ENCODE measurements at places on chromosomes 16 and 17.

DNA sequence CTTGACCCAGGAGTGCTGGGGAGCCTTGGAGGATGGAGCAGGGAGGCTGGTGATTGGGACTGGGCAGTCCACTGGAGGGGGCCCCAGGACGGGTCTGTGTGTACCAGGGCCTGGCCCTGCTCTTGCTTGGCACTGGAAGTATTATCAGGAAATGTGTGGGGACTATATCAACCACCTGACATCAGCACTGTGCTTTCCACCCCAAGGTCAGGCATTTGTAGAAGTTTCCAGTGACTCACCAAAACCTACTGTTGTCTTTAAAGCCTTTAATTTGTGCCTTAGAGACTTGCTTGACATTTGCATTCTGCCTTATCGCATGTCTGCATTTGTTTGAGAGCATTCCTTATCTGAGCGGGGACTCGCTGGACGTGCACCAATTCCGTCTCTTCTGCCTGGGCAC lies 323.1 kb downstream of the FOXL1 start:
- no peak for DNase-seq

DNA sequence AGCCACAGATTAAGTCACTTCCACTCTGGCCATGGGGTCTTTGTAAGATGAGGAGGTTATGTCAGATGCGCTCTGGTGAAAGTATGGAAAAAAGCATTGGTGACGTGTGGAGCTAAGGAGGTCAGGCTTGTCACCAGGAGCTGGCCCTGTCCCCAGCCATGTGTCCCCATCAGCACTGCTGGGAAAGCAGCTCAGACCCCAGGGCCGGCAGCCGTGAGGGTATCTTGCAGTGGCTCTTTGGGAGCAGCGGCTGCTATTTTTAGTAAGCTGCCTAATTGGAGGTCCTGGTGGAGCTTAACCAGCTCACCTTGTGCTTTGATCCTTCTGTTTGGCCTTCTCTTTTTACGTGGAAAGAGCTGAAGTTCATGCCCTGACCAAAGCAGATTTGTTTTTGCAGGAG lies 60.9 kb downstream of the MPRIP start:
- no peak for DNase-seq

DNA sequence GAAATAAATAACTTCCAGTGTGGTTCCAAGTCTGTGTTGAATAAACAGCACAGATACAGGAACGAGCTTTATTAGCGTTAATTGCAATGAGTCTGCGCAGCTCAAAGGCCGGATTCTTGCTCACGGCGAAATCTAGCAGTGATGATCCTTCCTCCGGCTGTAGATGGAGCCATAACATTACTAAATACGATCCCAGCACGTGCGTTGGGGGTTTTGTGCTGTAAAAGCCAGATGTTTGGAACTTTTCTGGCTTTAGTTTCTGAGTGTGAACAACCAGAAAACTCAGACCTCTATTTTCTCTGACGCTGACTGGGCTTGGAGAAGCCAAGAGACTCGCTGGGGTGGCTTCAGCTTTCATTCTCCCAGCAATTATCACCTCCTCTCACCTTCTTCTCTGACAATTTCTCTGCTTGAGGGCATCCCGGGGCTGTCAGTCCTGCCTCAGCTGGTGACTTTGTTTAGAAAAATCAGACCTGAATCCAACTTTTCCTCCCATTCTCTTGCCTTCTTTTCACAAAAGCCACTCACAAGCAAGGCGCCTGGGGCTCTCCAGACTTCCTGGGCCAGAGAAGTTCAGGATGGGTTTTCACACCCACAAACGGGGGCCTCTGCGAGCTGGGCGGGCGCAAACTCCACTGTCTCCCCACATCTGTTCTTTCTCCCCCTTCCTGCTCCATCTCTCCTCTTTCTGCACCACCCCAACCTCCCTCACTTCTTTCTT lies 47.1 kb upstream of the AKTIP start:
- DNase-seq, result peak; percentile 62

- no peak for DNase-seq
These were observed 224.5 kb downstream of the ZNF423 start for GRCh38 chr16:49631187-49632041.

DNA sequence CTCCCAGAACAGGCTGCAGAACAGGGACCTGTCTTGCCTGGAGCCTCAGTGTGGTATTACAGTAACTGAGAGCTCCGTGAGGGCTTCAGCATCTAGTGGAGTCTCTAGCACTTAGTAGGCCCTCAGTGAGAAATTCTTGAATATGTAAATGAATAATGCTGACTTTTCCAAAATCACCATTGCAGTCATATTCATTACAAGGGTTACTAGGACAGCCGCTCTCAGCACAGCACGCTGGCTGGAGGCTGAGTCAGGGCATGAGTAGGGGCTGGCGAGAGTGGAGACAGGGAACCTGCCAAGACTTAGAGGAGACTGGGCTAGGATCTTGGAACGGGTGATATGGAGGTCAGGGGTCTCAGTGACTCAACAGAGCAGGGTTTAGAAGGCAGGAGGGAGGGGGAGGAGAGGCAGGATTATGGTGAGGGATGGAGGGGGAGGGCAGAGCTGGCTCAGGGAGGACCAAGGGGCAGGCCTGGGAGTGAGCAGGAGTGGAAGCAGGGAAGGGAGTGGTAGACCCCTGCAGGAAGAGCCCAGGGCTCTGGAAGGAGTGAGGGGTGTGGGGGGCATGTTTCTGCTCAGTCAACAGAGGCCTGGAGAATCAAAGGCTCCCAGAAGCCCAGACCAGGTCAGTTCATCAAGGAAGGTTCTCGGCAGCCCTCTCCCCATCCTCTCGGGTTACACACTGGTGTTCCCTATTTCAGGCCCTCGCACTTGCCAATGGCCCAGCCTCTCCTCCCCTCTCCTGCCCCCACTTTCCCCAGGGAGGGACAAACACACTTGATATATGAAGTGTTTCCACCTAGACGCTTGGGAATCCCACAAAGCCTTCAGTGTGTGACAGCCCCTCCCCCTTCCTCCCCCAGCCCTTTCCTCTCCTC lies 42.3 kb downstream of the FZD2 start:
- no peak for DNase-seq

- no peak for DNase-seq
These were observed 696.9 kb downstream of the KCNJ2 start for GRCh38 chr17:70865993-70866804.

DNA sequence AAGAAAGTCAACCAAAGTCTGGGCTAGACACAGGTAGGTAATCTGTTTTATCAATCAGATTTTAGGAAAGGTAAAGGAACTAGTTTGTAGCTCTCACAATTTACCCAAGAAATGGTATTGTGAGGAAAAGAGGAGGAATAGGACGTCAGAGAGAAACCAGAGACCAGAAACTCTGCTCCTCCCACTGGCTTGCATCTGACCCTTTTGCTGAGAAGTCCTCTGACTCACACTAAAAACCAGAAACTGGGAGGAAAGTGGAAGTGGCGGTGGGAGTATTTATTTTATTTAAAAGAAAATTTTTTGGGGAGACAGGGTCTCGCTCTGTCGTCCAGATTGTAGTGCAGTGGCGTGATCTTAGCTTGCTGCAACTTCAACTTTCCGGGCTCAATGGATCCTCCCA lies 38.0 kb upstream of the MNT start:
- no peak for DNase-seq

DNA sequence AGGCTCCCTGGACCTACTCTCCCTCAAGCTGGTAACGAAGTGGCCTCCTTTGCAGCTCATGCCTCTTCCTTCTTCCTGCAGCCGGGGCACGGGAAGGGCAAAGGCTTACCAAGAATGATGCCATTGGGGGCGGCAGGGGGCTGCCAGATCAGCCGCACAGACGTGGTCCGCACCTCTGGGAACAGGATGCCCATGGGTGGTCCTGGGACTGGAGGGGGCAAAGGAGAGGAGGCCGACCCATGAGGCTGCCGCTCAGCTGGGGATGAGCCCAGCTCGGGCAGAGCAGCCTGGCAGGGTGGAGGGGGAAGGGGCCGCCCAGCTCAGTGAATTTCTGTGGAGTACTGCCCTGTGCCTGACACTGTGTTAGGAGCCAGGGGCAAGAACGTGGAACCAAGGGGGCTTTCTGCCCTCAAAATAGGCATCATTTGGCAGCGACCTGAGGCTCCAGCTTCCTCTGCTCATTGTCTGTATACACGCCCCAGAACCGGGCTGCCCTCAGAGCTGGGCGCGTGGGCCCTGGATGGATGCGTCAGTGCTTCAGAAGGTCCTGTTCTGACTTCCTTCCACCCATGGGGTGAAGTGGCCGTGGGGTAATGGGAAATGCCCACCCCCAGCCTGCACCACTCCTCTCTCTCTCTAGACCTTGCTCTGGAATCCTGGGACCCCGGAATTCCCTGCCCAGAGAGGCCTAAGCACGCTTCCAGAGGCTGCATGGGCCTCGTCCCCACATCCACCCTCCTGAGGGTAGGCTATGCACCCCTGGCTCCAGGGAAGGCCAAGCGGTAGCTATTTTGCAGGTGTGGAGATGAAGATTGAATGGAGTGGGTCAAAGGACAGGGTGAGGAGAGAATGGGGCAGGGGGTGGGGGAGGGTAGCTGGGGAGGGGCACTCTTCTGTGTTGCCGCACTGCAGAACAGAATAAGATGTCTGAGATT lies 79.8 kb upstream of the CDC42EP4 start:
- no peak for DNase-seq

GRCh38 chr17:34361478-34362061 lies 1.5 kb downstream of the CCL1 start:
- peak; percentile 53 for DNase-seq

DNA sequence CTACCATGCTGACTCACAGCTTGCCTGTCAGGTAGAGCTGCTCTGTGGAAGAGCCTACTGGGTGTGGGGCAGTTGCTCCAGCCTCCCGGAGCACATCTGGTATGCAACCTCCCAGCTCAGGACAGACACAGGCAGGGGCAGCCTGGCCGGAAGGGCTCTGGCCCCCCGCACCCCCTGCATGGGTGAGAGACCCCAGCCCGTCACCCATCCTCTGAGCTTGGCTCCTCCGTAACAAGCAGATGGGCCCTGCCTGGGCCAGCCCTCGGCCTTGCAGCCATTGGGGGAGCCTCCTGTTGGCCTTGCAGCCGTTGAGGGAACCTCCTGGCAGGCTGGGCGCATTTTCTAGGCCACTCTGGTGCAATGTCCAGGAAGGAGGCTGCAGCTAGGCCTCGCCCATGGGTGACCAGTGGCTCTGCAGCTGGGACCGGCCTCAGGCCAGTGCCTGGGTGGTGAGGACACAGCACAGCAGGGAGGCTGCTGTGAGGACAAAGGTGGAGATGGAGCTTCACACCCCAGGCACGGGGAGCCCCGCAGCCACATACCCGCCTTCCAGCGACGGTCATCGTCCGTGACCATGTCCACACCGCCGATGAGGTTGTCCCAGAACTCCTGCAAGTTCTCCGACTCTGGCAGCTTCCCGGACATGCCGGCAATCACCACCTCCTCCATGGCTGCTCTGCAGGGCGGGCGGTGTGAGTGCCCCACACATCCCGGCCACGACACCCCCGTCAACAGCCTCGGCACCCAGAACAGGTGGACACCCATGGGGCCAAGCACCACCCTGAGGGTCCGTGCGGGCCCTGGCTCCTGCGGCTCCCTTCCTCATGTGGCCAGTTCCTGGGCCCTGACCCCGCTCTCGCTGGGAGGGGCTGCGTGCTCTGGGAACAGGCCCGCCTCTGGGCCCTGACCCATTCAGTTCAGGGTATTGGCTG lies 2.0 kb downstream of the FASN start:
- no peak for DNase-seq

GRCh38 chr16:52773026-52773425 lies 226.1 kb upstream of the TOX3 start:
- DNase-seq, result no peak

DNA sequence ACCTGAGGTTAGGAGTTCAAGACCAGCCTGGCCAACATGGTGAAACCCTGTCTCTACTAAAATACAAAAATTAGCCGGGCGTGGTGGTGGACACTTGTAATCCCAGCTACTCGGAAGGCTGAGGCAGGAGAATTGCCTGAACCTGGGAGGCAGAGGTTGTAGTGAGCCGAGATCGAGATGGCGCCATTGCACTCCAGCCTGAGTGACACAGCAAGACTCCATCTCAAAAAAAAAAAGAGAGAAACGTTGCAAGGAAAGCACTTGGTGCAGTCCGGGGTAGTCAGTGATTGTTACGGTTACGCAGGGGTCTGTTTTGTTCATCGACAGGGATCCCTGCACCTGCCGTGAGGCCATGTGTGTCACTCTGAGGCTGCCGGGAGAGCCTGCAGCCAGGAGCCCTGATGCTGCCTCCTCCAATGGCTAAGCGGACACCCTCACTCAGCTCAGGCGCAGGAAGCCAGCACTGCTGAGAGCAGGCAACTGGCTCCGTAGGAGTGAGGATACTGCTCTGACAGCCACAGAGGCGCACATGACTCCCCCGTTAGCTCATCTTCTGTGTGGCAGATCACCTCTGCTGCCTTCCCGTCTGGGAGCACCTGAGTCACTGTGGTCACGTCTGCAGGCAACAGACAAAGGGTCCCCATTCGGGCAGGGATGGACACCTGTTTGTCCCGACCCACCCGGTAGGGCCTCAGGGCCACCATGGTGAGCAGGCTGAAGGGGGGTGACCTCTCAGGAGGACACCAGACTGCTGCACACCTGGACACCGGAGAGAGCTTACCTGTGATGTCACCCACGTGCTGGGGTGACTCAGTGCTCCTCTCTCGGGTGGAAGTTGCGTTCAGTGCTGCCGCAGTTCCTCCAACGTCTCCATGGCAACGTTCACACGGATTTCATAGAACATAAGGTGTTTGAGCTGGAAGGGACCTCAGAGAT lies 5.2 kb upstream of the RAB26 start:
- DNase-seq, result no peak

DNA sequence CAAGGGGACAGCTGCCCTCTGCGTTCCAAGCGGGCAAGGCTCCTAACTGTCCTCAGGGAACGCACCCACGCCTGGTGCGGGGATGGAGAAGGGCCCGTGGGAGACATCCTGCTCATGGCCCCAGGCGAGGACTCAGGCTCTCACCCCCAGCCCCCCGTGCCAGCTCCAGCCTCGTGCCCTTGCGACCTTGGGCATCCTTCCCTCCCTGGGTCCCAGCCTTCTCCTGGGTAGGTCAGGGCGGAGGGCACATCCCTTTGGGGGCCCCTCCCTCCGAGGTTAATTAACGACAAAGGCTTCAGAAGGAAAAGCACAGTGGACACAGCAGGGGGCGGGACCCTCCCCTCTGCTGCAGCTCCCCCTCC lies 3.0 kb downstream of the PGAP6 start:
- no peak for DNase-seq

GRCh38 chr17:57948555-57949420 lies 6.4 kb downstream of the CUEDC1 start:
- no peak for DNase-seq

- no peak for DNase-seq
These were observed 20.4 kb downstream of the GPR139 start for GRCh38 chr16:20053336-20053735.

- no peak for DNase-seq
These were observed 52.8 kb downstream of the SLFN5 start for GRCh38 chr17:35295686-35296085.

DNA sequence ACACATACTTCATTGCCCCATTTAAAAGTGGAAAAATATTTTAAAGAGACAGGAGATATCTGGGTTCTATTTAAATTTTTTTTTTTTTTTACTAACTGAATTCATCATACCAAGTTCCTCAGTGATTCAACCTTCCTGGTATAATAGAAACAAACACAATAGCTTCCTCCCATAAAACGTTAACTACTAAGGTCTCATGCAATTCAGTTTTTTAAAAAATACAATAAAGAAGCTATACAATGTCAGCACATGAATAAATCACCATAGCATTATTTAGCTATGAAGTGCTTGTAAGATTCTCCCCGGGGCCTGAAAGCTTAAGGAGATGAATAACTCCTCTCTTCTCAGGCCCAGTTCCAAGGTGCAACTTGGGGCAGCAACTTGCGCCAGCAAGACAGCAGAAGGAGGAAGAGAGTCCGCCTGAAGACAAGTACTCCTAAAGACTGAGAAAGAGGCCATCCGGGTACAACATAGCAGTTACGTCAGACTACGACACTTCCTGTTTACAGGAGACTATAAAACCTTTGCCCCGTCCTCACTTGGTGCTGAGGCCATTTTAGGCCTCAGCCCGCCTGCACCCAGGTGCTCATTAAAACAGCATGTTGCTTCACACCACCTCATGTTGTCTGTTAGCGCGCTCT lies 81.5 kb downstream of the MYO1D start:
- no peak for DNase-seq
